ENCODE measurements at places on chromosomes 4 and X.

DNA sequence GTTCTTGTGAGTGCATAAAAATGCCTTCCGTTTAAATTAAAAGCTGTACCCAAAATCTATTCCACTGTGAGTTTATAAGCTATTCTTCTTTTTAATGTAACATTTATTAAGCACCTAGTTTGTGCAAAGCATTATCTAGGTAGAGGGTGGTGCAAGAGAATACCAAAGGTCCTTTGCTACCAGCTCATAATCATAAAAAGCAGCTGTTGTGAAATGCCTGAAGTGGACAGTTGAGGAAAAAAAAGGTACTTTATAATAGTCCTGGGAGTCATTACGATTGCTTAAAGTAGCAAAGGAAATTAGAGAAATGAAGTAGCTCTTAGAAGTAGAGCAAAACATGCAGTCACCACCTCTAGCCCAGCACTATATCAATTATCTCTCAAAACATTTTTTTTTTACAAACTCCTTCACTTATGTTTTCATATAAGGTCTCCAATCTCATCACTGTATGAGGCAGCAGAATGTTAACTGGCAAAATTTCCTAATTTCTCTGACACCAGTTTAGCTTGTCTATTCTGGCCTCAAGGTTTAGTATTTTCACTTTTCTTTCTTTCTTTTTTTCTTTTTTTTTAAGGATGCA, 2.1 kb downstream of the MBNL3 start:
- DNase-seq, result no peak

- DNase-seq, result no peak
Measured at GRCh38 chr4:109186458-109186945, 116.0 kb downstream of the COL25A1 start.

- DNase-seq, result no peak
Measured at GRCh38 chr4:75037252-75037651, 104.3 kb downstream of the PARM1 start.

DNA sequence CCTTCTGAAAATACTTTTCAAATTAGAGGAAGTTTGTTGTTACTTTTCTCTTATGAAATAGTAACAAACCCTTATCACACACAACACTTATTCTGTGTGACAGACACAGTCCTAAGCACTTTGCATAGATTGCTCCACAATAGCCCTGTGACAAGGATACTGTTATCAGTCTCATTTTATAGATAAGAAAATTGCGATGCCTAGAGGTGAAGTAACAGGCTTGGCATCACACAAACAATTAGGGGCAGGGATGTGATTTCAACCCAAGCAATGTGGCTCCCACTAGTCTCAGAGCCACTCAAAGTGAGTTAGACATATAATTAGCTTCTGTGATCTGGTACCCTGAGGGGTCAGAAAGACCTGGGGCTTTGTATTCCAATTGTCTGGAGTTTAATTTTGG, 339.9 kb downstream of the FBXO8 start:
- no peak for DNase-seq

DNA sequence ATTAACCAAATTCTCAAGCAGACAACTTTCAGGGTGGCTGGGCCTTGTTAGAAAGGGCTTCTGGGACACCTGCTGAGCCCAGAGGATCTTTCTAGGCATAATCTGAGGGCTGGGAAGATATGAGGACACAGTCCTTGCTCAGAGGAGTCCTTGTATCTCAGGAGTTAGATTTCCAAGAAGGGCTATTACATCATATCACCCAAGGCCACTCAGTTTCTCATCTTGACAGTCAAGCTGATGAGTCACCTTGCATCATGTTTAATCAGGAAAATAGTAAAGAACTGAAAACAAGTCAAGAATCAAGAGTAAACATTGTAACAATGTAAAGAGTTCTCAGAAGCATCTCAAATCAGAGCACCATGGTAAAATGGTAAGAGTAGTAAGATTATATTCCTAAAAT, 4.0 kb downstream of the PCYT1B start:
- DNase-seq, result no peak

GRCh38 chr4:2828758-2829181, 14.9 kb upstream of the ADD1 start:
- no peak for DNase-seq

- DNase-seq, result no peak
Measured at GRCh38 chrX:1323315-1323714, 13.3 kb upstream of the IL3RA start.

DNA sequence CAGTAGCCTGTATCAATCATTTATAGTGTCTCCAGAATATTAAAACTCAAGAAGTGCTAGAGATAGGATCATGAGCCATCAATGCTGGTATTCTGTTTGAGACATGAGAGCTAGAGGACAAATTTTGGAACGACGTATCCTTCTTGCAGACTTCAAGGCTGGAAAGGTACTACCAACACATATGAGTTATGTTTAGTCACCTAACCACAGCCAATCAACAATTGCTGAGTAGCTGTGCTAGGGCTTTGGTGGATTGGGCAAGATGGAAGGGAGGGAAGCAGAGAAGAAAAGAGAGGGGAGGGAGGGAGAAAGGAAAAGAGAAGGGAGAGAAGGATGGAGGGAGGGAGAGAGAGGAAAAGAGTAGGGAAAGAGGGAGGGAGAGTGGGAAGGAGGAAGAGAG, 21.6 kb upstream of the RAI2 start:
- DNase-seq, result no peak

DNA sequence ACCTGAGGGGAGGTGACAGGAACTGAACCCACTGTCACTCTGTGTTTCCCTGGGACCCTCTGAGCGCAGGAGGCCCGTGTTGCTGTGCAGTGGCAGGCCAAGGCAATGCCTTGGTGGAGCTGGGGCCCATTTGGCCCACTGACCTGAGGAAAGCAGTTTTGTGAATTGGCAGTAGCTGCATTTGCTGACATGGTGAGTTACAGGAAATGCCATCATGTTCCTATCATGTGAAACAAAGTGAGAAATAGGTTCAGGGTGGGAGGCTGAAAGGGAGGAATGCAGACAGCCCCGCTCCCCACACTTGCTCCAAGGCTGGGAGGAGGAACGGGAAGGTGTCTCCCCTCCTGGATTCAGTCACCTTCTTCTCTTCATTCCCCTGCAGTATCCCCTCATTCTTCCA, 146.1 kb downstream of the PTTG2 start:
- DNase-seq, result no peak

DNA sequence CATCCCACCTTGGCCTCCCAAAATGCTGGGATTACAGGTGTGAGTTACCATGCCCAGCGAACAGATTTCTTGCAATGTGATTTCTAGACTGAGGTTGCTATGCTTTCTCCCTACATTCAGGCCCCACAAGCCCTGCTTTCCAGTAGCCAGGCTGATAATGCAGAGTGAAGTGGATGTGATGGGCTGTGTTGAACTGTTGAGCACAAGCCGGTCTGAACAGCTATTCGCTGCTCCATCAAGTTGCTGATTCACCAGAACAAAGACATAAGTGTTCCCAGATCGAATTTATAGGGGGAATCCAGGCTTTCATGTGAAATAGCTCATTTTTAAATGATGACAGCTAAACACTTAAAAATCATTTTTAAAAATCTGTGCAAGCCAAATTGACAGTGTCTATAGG, 8.0 kb downstream of the NIPAL1 start:
- no peak for DNase-seq

DNA sequence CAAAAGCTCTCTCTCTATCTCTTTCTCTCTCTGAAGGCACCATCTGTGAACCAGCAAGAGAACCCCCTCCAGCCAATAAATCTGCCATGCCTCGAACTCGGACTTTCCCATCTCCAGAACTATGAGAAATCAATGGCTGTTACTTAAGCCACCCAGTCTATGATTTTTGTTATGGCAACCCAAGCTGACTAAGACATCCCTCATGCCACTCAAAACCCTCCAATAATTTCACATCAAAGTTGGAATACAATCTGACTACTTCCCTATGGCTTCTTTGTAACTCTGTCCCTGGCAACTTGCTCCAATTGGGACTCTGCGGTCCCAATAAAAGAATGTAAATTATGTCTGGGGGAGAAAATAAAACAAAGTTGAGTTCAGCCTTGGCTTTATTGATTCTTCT, 265.7 kb downstream of the SHOX start:
- no peak for DNase-seq

GRCh38 chr4:23388255-23388654, 501.6 kb downstream of the PPARGC1A start:
- no peak for DNase-seq

GRCh38 chr4:108113229-108113628, 55.5 kb downstream of the LEF1 start:
- DNase-seq, result no peak

- no peak for DNase-seq
Measured at GRCh38 chr4:160180211-160180610, 1077.3 kb downstream of the RAPGEF2 start.

DNA sequence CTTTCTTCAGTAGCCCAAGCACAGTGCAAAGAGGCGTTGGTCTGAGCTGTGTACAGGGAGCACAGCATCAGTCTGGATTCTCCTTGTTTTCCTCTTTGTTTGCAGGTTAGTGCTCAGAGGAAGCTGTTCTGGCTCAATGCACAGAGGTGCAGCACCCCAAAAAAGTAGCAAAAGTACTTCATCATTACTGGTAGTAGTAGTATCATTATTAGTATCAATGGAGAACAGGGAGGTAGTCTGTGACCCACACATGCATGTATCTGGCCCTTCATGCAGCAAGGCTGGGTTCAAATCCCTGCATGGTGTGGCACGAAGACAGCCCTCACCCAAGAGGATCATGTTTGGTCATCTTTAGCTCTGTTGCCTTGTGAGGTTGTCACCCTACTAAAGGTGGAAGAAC, 68.7 kb downstream of the CXXC4 start:
- DNase-seq, result no peak

DNA sequence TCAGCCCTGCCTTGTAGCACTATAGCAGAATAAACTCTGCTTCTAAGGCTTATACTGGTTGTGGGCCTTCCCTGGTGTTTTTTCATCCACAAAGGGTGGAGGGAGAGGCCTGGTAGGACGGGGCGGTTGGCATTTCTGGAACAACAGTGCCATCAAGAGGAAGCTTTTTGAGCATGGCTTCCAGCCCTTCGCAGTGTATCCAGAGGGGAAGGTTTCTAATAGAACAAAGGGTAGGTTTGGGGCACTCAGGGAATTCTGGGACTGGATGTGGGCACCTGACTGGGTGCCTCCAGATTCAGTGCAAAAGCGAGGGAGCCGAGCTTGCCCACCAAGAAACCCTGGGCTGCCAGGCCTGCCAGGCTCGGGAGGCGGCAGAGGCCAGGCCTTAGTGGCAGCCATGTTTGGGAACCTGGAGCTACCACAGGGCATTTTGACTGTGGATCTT, 229.6 kb upstream of the AGTR2 start:
- no peak for DNase-seq

GRCh38 chr4:14837860-14838259, 164.4 kb upstream of the CPEB2 start:
- DNase-seq, result no peak

DNA sequence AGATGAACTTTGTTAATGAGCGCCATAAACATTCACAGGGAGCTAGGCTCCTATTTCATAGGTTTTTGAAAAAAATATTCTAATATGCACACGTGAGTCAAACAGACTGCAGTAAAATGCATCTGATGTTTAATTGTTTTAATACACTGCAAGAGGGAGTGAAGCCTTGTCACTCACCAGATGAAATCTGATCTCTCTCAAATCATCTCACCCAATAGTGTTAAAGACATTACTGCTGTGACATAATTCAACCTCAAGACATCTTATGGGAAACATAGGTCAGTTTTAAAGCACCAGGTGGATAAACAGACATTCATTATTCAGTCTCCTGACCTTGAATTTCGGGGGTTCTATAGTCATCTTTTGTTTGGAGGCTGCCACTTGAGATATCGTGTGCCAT, 148.3 kb downstream of the MAML3 start:
- DNase-seq, result no peak

DNA sequence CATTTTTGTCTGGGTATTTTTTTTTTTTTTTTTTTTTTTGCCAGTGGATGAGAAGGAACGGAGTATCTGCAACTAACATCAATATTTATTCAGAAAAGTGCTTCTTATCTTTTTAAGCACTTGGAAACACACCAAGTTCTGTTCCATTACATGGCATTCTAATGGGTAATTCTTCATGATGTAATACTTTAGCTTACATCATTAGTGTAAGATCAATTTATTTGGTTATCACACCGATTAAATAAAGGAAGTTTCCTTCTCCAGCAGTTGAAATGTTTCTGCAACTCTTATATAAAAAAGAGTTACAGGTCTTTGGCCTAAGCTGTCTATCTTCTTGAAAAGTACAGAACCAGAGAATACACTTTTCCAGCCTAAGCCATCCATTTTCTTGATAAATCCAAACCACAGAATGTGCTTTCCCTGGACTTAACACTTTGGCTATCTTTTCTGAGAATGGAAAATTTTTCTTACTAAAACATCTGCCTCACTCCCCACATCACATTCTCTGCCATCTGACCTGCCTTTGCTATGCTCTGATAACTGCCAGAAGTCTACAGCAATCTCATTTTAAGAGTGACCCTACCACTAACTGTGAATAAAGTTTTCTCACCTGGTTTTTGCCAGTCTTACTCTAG, 191.9 kb upstream of the MAB21L2 start:
- no peak for DNase-seq

DNA sequence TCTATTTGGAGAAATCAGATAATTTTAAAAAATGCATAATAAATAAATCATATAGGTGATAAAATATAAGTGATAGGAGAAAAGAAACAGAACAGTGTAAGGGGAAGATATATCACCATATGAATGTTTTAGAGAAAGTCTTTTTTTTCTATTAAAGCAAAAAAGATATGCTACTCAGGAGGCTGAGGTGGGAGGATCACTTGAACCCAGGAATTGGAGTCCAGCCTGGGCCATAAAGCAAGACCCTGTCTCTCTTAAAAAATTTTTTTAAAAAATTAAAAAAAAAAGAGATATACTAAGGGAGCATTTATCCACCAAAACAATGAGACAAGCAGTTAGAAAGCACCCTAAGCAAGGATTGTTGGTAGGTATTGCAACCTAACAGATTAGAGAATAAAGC, 6.1 kb downstream of the TMEM156 start:
- DNase-seq, result no peak

All from D721Med (cell line).